ENCODE measurements at places on chromosomes 16 and 17.
A peak's percentile ranks its signal among the peaks of the same experiment; 100 is the strongest.

- no peak for DNase-seq
Measured at GRCh38 chr16:15768201-15768600, 88.6 kb downstream of the MYH11 start.

DNA sequence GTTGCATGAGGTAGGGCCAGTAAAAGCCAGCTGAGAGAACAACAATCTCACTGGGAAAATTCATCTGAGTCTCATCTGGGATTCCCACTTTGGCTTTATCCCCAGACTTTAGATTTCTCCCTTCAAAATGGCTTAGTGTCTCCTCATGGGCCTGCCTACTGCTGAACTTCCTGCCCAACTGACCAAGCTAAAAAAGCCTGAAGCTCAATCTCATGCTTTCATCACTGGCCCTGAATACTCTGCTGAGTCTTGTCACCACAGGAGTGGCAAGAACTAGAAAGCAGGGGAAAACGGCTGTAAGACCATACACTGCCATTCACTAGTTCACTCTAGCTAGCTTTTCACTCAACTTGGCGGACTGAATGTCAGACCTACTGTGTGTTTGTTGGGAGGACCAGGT, 96.4 kb upstream of the NOG start:
- no peak for DNase-seq

GRCh38 chr16:68907781-68908181, 64.5 kb downstream of the TANGO6 start:
- no peak for DNase-seq

DNA sequence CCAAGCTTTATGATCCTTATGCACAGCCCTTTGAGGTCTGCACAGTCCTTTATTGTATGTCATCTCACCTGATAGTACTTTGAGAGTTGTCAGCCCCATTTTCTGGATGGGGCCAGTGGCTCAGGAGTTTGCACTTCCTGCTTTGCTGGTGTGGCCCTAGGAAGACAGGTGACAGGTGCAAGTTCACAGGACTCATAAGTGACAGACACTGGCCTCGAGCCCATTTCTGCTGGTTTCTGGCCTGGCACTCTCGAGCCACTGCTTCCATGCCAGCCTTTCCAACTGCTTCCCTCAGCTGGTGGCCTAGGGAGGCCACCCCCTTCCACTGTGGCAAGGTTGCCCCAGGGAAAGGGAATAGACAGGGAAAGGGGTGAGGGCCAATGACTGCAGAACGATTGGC, 84.4 kb upstream of the CCL1 start:
- DNase-seq, result no peak

DNA sequence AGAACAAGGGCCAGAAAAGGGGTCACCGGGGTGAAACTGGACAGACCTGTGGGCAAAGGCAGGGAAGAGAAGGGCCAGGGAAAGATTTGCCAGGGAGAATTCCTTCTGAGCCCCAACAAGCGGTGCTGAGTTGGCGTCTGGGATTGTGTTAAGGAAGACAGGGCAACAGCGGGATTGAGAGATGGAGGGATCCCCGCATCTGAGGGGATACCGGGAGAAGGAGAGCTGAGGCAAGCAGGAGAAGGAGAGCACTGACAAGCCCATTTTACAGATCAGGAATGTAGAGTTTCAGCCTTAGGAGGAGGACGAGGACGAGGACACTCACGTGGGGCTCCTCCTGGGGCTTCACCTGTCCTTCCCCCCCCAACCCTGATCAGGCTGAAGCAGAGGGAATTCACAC, 998 bp upstream of the ABCC3 start:
- no peak for DNase-seq

DNA sequence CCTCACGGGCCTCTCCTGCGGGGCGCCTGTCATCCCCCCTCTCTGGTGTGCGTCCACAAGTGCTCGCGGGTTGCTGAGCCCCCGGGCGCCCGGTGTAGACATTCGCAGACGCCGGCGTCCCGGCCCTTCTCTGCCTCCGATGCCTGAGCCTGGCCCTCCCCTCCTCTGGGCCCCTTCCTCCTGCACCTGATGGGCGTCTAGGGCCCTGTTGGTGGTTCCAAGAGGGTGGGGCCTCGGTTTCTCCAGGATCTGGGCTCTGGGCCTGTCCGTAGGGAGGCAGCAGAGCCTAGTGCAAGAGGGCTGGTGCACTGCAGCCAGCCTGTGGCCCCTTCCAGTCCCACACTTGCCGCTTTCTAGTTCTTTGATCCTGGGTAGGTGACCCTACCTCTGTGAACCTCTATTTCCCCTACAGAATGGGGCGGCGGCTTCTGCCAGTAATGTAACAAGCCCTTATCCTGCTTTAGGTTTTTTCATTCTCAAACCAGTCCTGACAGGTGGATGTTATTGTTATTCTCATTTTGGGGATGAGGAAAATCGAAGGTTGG, 623 bp downstream of the E4F1 start:
- DNase-seq, result peak; percentile 72

GRCh38 chr17:48241131-48241591, 133.6 kb downstream of the SNX11 start:
- peak; percentile 22 for DNase-seq

GRCh38 chr17:42337442-42337841, 49.1 kb downstream of the STAT5A start:
- no peak for DNase-seq

DNA sequence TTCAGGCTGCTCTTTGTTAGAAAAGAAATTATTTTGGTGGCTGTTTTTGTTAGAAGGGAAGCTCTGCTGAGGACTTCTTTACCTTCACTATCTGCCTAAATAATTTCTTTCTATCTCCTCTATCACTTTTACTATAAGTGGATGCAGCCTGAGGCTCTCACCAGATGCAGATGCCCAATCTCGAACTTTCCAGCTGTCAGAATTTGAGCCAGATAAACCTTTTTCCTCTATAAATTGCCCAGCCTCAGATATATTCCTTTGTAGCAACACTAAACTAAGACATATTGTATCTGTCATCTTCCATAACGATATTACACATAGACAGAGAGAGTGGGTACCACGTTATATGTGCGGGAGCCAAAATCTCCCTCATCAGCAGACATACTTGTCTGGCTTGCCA, 15.7 kb upstream of the CDH8 start:
- no peak for DNase-seq

DNA sequence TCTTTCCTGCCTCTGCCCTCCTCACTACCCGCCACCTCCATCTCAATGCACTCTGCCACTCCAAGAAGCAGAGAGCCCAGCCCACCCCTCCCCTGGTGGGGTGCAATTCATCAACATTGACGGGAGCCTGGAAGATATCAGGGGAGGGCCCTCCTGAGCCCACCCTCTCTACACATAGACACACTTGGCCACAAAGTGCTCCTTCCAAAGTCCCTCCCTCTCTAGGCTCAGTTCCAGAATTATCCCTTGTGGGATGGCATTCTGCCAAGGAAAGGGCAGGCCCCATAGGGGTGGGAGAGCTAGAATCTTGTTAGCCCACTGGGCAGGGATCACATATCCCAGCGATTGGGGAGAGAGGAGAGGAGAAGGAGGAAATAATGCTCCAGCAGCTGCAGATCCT, 66.2 kb downstream of the TMEM132E start:
- no peak for DNase-seq

GRCh38 chr17:1146561-1147265, 33.1 kb downstream of the ABR start:
- DNase-seq, result no peak

- DNase-seq, result peak; percentile 99
Measured at GRCh38 chr17:59331129-59331928, at the start of gene YPEL2. Gene YPEL2, plus strand, starts transcription at chr17:59331655. Its CDS starts 21,755 bp downstream, at chr17:59353410.

DNA sequence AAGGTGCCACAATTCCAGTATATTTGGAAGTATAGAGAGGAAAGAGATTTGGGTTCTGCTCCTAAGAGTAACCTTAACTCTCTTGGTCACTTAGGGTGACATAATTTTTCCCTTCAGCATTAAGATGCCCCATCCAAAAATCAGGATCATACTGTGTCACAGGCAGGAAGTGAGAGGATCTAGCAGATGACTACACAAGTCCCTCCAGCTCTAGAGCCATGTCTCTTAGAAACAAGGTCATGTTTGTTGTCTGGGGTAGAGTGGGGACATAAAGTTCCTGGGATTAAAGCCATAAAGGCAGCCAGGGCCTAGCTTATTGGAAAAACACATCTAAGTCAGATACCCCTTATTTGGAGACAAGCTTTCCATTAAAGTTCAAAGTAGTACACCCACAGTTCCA, 2.7 kb downstream of the CCL8 start:
- no peak for DNase-seq

GRCh38 chr16:19967963-19968362, 83.3 kb upstream of the GPRC5B start:
- no peak for DNase-seq

DNA sequence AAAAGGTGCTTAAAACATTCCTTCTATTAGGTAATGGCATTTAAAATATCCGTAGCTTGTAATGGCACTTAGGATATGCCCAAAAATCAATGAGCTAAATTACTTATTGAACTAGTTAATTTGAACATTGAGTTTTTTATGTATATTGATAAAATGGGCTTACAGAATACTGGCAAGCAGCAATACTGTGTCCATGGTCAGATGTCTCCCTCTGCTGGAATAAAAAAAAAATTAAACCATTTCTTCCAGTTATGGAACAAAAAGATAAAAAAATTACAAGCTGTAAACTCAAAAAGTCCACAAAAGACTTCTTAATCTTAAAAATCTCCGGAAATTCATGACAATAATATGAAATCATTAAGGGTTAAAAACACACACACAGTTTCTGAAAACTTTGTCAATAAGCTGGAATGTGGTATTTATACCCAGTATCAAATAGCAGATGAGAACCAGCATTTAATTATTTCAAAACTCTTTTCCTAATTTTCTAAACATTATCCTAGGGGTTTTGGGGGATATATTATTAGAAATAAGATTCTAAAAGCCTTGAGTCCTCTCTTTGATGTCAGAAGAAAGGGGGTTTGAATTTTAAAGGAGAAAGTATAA, 21.5 kb upstream of the PSMD7 start:
- DNase-seq, result no peak

- no peak for DNase-seq
Measured at GRCh38 chr16:47446431-47446830, 14.4 kb downstream of the ITFG1 start.

DNA sequence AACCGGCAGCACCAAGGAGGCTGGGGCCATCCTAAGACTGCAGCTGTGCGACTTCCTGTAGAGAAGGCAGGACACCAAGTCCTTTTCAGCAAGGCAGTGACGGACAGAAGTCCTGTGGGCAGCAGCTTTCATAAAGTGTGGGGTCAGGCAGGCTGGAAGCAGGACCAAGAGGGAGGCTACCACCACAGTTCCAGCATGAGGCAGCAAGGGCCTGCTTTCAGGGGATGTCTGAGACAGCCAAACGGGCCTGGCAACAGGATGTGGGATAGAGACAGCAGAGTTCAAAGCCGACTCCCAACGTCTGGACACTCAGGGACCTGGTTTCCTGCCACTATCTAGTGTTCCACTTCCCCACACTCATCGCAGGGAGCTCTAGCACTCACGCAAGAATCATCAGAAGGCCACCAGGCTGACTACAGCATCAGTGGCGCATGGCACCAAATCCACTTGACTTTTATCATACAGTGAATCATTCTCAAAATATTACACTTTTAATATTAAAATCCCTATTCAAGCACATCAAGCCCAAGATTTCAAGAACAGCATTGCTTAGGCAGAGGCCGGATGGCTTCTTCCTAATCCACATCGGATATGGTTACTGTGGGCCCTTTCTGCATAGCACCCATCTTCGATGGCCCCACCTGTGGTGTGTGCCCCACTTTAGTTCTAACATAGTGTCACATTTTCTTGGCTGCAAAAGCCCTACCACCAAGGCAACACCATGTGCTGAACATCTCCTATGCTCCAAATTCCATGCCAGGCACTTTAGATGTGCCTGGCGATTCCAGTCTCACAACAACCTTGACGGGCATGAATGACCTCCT, 5.2 kb downstream of the USP7 start:
- no peak for DNase-seq

- DNase-seq, result no peak
Measured at GRCh38 chr17:77132411-77133086, 8.2 kb upstream of the SEC14L1 start.

GRCh38 chr17:58541249-58541648, 26.8 kb upstream of the MTMR4 start:
- peak; percentile 63 for DNase-seq

GRCh38 chr16:86343796-86344585, 166.3 kb upstream of the FOXF1 start:
- DNase-seq, result no peak

GRCh38 chr16:10808850-10809249, 9.7 kb downstream of the TVP23A start:
- DNase-seq, result no peak

- no peak for DNase-seq
Measured at GRCh38 chr17:28469376-28469775, 4.1 kb upstream of the SLC13A2 start.

DNA sequence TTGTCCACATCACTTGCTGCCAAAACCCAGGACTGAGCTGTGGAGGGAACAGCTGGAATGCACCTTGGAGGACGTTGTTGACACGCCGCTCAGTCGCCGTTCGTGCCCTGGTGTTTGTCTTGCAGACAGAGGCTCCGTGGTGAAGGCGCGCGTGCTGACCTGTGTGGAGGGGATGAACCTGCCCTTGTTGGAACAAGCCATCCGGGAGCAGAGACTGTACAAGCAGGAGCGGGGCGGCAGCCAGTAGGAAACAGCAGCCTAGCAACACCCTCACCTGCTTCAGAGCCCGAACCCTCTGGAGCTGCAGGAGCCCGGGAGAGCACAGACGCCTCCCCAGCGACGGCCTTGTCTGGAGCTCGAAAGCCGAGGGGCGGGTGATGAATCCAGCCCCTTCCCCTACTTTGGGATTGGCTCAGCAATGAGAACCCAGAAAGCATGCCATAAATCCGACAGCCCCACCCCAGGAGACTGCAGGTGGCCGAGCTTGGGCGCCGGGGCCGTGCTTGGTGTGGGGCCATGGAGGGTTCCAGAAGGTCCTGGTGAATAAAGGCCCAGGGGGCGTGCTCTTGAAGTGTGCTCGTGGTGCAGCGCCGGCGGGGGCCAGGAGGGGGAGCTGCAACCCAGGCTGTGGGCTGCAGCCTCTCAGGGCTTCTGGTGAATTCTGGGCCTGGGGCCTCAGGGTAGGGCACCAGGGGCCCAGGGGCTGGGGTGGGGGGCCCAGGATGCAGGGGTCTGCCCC, 470 bp upstream of the CDK3 start:
- DNase-seq, result peak; percentile 98

GRCh38 chr17:73058022-73058421, 34.5 kb downstream of the SLC39A11 start:
- DNase-seq, result no peak

GRCh38 chr17:6683730-6684459, 29.3 kb downstream of the SLC13A5 start:
- no peak for DNase-seq

GRCh38 chr16:67779256-67780014, 26.9 kb downstream of the RANBP10 start:
- no peak for DNase-seq

- no peak for DNase-seq
Measured at GRCh38 chr17:8212312-8213180, 2.2 kb upstream of the AURKB start.

DNA sequence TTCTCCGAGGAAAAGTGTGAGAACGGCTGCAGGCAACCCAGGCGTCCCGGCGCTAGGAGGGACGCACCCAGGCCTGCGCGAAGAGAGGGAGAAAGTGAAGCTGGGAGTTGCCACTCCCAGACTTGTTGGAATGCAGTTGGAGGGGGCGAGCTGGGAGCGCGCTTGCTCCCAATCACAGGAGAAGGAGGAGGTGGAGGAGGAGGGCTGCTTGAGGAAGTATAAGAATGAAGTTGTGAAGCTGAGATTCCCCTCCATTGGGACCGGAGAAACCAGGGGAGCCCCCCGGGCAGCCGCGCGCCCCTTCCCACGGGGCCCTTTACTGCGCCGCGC, at the start of gene ERBB2:
Gene ERBB2, plus strand, starts transcription at position 247 of the 330 bp plus-strand sequence. CDS start 175 bp downstream, outside the sequence.
- DNase-seq, result peak; percentile 82
